ENCODE measurements at places on chromosomes 5 and 9. TPM values are rescaled to one million over a fixed set of nuclear protein-coding genes. Genes with fewer than 3 reads are reported as not detected.

Gene PIP5K1B
- polyA plus RNA-seq = 4.1 TPM

Gene SPIN1
- polyA plus RNA-seq = 150 TPM

Gene C9orf50
- polyA plus RNA-seq = 0.71 TPM

Gene WWC1
- 91.8 TPM for polyA plus RNA-seq

Gene IL7R
- 8.4 TPM for polyA plus RNA-seq

Gene GABRA1
- polyA plus RNA-seq = 0.88 TPM
